Activated CD4-positive, alpha-beta T cell treated with anti-CD3 and anti-CD28 coated beads for 48 hours (primary cell): ENCODE measurements at places on chromosomes 6 and 20.

- no peak for DNase-seq
Measured at GRCh38 chr20:50552979-50553378, 42.8 kb downstream of the PTPN1 start.

- DNase-seq, result no peak
Measured at GRCh38 chr6:16243055-16243454, 4.7 kb downstream of the GMPR start.

- DNase-seq, result no peak
Measured at GRCh38 chr20:60300374-60300773, 342.2 kb downstream of the CDH26 start.

GRCh38 chr20:2692036-2692885 is at the start of gene EBF4:
TSS of gene EBF4 (plus strand) at chr20:2692780. CDS start at chr20:2693646, 866 bp downstream.
- peak; percentile 44 for DNase-seq

GRCh38 chr6:6655805-6656251 is 67.3 kb downstream of the LY86 start:
- peak; percentile 41 for DNase-seq

DNA sequence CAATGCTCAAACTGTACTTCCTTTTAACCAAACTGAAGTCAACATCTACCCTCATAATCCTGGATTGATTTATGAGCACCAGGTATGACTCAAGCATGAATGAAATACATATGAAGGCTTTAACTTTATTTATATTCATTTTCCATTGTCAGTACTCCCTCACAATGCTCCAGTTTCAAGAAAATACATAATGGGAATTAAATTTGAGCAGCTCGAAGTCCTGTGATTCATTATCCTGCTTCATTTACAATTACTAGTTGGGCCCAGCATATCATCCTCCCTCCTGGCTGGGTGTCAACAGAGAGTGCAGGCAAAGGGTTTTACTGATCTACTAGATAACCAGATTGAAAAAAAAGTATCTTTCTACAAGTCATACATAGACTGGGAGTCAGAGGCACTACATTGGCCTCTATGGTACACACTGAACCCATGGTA is 10.1 kb downstream of the SAMHD1 start:
- peak; percentile 32 for DNase-seq

- peak; percentile 82 for DNase-seq
Measured at GRCh38 chr6:106360410-106360988, at the start of gene CRYBG1. TSS of gene CRYBG1 (plus strand) at chr6:106360717. CDS start at chr6:106360909, 192 bp downstream.

DNA sequence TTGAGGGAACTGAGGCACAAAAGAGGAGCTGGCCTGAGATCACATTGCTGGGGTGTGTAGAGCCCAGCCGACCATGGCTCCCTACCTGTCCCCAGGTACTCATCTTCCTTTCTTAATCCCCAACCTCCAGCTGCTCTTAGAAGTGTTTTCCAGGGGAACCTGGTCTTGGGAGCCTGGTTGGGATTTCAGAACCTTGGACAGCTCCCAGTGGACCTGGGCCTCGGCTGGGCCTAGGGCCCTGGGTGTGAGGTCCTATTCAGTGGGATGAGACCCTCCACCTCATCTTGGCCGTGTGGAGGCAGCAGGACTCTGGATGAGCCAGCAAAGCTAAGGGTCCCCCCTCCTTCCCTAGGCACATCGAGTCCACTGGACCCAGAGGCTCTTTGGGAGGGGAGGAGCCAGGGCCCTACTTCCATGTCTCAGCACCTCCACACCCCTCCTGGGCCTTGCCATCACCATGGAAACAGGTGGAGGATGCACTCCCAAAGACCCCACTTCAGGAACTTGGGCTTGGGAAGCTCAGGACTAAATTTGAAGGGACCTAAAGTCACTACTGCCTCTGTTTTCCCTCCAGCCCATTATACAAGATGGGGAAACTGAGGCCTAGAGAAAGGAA is 38.5 kb downstream of the DLGAP4 start:
- DNase-seq, result peak; percentile 31

GRCh38 chr6:15511248-15512125 is 151.3 kb downstream of the DTNBP1 start:
- DNase-seq, result no peak

DNA sequence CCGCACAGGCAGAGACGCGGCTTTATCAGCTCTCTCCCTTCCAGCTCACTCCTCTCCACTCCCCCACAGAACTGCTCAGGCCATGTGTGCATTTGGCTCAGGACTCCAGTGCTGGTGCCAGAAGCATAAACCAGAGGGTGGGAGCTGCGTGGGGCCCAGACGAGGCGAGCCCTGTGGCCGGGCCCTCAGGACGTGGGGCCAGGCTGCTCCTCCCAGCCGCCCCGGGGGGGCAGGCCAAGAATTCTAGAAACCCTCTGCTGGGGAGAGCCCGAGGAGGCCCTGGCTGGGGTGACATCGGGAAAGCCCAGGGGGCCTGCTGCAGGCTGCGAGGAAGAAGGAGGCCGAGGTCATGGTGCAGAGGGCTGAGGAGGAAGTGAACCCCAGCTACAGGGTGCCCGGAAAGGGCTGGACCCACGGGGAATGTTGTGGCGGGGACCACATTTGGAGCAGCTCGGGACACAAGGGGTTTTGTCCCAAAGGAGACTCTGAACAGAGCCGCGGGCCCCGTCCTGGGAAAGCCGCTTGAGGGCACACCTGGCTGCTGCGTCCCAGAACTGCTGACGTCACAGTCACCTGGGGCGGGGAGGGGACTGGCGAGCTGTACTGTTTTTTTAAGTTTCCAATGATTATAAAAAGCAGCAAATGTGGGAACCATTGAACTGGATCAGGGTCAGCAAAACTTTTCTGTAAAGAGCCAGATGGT is 107.1 kb downstream of the BANF2 start:
- DNase-seq, result no peak

DNA sequence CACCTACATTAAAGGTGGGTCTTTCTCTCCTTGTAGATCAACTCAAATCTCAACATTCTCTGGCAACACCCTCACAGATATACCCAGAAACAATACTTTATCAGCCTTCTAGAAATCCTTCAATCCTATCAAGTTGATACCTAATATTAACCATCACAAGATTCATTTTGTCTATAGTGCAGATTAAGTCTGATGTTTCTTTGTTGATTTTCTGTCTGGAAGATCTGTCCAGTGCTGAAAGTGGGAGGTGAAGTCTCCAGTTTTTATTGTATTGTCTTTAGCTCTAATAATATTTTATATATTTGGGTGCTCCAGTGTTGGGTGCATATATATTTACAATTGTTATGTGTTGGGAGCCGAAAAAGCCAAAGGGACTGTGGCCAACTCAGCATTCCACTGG is 493.9 kb upstream of the ADGRB3 start:
- DNase-seq, result no peak

DNA sequence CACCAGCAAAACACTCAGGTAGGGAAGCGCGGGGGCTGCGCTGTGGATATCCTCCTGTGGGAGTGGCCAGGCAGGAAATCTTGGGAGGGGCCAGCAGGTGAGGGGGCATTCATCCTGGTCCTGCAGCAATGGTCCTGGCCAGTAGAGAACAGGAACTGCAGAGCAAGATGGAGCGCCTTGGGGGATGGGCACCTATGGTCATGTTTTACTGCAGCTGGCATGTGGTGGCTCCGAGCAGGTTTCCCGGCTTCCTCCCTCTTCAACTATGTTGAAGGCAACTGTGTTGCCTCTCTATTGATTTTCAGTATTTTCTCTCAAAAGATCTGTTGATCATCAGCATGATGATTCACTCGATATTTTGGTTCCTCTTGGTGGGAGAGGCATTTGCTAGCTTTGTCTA is 70.9 kb downstream of the SNAP91 start:
- DNase-seq, result no peak

GRCh38 chr6:77678048-77678447 is 25.2 kb downstream of the MEI4 start:
- DNase-seq, result no peak

DNA sequence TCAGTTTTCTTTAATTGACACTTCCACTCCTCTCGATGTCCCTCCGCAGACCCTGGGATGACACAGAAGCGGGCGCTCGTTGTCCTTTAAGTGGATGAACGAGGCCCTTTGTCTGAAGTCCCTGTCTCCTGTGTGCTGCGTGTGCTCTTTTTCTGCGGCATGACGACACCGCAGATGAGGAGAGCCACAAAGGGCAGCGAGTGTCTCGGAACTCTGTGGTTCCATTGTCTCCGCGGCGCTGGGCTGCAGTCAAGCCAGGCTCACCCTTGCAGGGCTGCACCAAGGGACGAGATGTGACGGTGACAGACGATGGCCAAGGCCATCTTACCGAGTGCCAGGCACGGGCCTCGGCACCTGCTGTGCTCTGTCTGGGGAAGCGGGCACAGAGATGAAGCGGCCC is 10.6 kb downstream of the PRR18 start:
- no peak for DNase-seq

DNA sequence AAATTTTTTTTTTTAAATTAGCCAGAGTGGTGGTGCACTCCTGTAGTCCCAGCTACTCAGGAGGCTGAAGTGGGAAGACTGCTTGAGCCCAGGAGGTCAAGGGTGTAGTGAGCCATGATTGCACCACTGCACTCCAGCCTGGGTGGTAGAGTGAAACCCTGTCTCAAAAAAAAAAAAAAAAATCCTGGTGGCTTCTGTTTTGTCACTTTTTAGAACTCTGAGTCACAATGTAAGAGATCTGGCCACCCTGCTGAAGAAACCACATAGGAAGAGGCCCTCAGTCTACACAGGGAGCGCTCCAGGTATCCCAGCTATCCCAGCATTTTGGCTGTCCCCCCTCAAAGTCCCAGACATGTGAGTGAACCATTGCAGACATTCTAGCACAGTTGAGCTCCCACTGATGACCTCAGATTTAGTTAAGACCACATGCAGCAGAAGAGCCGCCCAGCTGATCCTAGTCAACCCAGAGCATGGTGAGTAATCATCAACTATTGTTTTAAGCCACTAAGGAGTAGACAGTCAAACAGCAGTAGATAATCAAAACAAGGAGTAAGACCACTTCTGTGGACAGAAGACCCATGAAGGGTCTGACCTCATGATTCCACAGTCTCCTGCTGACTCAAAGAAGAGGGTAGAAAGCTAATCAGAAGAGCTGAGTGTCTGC is 12.7 kb upstream of the ARFGEF2 start:
- no peak for DNase-seq

- no peak for DNase-seq
Measured at GRCh38 chr20:7989379-7989778, 30.2 kb downstream of the TMX4 start.

- DNase-seq, result no peak
Measured at GRCh38 chr6:15359335-15359862, 113.5 kb downstream of the JARID2 start.

DNA sequence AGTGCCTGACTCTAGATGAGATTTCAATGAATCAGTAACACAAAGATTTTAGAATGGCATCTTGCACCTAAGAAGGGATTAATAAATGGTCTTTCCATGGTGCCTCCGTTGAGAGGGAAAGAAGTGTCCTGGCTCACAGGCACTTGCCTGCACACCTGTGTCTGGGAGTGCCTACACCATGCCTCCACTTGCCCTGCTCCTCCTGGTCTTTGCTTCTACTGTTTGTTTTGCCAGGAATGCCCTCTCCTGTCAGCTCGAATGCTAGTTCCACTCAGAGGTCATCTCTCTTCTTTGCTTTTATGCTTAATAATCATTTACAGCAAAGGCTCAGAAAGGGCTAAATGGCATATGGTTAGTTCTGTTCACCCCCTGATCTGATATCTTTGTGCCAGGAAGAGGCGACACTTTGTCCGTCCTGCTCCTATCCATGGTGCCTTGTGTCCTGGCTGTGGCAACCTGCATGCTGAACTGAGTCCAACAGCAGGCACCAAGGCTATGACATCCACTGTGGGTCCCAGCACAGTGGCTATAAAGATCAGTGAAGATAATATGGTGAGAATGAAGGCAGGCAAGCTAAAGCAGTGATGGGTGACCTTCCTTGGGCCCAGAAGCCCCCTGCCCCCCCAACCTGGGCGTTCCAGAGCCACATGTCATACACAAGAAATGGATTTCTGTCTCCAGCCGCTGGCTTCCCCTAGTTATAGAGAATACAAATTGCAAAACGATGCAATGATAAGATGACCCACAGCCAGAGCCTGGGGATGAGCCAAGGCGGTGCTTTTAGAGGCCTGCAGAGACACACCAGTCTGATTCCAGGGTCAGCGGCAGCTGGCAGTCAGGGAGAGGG is 1.4 kb downstream of the C6orf132 start:
- DNase-seq, result no peak

DNA sequence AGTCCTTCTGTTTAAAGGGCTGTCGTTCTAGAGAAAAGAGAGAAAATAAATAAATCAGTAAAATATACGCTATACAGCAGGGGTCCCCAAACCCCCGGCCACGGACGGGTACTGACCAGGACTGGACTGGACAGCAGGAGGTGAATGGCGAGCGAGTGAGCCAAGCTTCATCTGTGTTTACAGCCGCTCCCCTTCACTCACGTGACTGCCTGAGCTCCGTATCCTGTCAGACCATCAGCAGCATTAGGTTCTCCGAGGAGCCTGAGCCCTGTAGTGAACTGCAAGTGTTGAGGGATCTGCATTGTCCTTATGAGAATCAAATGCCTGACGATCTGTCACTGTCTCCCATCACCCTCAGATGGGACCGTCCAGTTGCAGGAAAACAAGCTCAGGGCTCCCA is 76.5 kb downstream of the ZNF217 start:
- DNase-seq, result no peak

GRCh38 chr6:100506651-100507050 is 41.9 kb upstream of the SIM1 start:
- DNase-seq, result no peak

- DNase-seq, result no peak
Measured at GRCh38 chr6:28408076-28408802, 8.7 kb upstream of the ZSCAN12 start.

DNA sequence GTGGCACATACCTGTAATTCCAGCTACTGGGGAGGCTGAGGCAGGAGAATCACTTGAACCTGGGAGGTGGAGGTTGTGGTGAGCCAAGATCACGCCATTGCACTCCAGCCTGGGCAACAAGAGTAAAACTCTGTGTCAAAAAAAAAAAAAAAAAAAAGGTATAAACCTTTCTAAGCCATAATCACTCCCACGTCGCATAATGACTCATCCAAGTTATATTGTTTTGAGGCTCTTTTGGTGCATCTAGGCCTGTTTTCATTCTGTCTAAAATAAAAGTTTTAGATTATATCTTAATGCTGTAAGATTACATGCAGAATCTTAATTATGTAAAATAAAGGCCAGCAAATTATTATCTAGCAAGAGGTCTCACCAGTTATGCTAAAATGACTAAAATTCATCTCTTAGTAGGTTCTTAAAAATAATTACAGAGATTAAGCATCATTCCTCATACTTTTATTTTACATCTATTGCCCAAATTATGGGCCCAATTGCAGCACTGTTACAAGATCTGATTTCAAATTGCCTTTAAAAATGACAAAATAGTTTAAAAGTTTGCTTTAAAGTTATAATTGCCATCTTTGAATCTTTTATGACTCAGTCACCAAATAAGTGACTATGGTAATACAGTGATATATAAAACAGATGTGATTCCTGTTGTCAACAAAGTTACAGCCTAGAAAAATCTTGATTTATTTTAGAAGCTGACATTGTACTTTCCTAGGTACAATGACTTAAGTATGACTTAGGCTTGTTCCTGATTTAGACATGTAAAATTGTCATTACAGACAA is 10.4 kb upstream of the SUMO4 start:
- DNase-seq, result no peak

- no peak for DNase-seq
Measured at GRCh38 chr6:63415286-63415685, 95.5 kb upstream of the LGSN start.
